Muscle of back (tissue), 13 donors: ENCODE measurements at places on chromosomes 12 and 14. TPM values are rescaled to one million over a fixed set of nuclear protein-coding genes. Genes with fewer than 3 reads are reported as not detected.

NID2 gene
- polyA plus RNA-seq: 115 TPM

DNA sequence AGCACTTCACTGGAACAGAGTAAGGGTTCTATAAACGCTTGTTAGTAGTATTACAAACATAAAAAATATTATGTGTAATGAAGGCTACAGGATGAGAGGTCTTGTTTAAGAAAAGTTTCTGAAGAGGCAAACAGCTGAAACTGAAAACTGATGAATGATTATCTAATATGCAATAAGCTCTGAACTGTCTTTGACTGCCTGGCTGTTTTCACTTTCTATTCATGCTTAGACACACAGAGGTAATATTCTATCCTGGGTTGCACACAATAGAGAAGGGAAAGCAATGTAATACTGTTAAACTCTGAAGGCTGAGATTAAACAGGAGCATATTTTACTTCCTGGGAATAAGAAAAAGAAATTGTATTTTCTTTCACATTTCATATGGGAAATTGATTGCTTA lies 251.3 kb downstream of the ALX1 start:
- no peak for DNase-seq

GLIPR1L1 gene
- 0.69 TPM for polyA plus RNA-seq

DNA sequence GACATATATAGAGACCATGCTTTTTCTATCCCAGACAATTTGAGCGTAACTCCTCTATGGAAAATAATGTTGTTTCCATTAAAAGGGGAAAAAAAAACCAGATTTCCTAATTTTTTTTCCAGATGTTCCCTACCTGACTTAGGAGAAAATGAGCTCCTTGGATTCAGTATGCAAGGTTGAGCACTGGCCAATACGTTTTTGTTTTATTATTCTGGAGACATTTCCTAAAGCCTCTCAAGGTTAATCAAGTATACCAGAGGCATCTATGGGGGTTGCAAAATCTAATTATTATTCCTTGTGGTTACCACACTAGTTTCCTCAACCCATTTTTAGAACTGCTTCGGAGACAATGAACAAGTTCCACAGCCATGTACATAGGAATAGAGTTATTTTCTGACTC lies 291.3 kb downstream of the SLC16A7 start:
- DNase-seq: peak; percentile 22

- peak; percentile 70 for DNase-seq
Observed at GRCh38 chr12:119204131-119204530, 25.4 kb downstream of the HSPB8 start.

TNFAIP2 gene
- 38.5 TPM for polyA plus RNA-seq

DNA sequence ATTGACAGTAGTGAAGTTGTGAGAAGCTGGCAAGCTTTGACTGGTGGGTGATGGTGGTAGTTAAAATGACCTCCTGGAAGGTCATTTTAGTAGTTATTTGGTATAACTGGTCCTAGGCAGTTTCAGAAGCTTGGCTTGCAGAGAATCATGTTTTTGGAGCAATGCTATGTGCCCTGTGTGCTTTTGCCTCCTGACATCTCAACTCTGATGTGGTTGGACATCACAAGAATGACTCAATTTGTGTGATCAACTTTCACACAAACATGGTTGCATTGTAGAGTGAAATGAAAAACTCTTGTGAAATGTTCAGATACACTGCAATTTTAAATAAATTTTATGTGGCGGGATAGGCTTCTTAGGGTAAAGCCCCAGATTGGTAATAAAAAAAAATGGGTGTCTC lies 8.3 kb upstream of the ABCD2 start:
- DNase-seq: no peak

- DNase-seq: no peak
Observed at GRCh38 chr12:318759-319515, 56.3 kb upstream of the SLC6A13 start.

- no peak for DNase-seq
Observed at GRCh38 chr14:34472706-34473279, 10.8 kb upstream of the SPTSSA start.
